ENCODE measurements at places on chromosomes 5 and 9. TPM values are rescaled to one million over a fixed set of nuclear protein-coding genes. Genes with fewer than 3 reads are reported as not detected.

LTC4S gene
- 0.32 TPM for total RNA-seq

CPEB4 gene
- total RNA-seq: 19.4 TPM

SLC4A9 gene
- 0.09 TPM for total RNA-seq

TICAM2 gene
- 0.72 TPM for total RNA-seq

FOXD4L6 gene
- total RNA-seq: 0.06 TPM

NTNG2 gene
- 1.5 TPM for total RNA-seq

CCNI2 gene
- not detected for total RNA-seq

All from A549 treated with GW870086 at 1 μM for 4 hours (cell line).